ENCODE measurements at places on chromosomes 5 and 9.

DNA sequence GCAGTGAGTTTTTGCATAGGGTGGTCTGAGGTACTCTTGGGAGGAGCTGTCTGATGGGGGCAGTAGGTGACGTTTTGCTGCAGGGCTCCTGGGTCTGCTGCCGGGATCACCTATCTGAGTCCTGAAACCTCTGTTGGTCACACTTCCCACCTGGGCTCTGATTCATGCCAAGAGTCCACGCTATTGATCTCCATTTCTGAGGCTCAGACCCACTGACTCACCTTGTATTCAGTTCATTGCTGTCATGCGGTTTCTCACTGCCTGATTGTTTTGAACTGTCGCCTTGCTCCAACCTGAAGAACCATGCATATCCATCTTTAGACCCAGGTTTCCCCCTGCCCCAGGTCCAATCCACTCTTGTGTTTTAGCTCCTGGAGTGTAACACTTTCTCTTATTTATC, 101.3 kb downstream of the NPR3 start:
- DNase-seq = no peak

DNA sequence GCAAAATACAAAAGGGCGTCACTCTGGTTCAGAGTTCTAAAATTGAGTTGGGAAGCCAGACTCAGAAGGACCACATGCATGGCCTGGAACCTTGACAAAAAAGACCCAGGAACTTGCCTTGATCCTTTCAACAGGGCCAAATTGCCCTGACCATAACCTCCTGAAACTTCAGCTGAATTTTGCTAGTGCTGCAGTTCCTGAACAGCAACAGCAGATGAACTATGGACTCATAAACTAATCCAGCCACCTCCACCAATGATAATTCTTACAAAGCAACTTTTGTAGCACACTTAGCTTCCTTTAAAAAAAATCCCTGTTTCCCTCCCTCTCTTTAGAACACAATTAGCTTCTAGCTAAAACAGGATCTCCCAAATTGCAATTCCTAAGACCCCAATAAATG, 155.9 kb downstream of the MAT2B start:
- DNase-seq = no peak

DNA sequence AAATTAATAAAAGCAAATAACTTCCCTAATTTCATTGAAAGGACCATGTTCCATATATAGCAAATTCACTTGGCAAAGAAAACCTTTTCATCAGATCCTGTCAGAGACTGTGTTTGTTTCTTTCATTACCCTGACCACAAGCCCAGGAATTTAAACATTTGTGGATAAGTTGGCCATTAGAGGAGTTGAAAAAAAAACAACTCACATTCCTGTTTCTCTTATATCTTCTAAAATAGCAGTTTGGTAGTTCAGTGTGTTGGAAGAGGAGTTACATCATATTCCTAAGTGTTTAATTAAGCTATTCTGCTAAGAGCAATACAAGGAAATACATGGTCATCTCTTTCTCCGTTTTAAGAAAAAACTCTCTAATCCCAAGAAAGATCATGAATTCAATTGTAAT, 505.6 kb downstream of the TLE1 start:
- DNase-seq = no peak

DNA sequence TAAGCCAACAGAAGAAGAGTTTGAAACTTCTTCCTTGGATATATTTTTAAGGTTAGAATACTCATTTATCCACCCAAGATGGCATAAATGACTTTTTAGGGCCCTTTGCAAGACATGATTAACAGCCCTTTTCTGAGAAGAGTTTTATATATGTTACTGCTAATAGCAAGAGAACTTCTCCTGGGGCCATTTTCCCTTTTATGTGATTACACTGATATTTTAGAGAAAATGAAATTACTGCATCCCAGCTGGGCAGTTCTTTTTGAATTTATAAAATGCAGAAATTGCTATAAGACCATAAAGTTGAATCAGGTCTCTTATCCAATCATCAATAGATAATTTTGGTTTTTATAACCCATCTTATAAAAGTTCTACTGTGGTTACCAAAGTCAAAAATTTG, 161.3 kb upstream of the RFX3 start:
- DNase-seq = no peak

GRCh38 chr9:132862533-132862932, 15.6 kb downstream of the AK8 start:
- no peak for DNase-seq

DNA sequence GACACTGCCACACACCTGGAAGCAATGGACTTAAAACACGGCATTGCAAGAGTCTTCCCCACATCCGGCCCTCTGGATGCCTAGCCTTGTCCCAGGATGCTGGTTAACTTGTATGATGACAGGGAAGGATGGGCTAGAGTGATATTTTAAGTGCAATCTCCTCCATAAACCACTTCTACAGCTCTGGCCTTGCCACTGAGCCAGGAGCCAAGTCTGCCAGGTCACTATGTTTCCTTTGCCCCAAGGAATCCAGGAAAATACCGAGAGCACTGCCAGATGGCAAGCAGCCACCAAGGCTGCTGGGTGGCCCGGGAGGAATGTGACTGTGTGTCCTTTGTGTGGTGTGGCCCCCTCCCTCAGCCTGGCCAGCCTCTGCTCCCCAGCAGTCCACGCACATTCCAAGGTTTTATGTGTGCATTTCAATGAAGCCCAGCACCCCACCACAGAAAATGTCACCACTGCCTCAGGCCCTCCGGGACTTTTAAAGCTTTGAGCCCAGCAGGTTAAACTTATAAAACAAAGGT, 106.0 kb downstream of the FRMD3 start:
- DNase-seq = peak; percentile 13

DNA sequence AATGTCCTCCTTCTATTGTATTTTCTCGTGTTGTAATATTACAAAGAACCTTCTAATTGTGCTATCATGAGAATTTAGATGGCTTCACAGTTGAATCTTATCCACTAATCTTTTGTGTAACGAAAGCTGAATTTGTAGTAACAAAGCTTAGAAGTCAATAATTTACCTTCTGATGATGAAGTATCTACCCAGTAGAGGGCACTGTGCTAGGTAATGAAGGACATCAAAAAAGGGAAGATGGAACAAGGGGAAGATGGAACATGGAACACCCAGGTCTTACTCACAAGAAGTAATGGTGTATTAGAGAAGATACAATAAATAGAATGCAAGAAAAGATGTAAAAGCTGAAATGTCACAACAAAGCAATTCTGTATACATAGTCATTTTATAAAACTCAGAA, 131.0 kb upstream of the CCNG1 start:
- DNase-seq = peak; percentile 37

- DNase-seq = no peak
These were observed 53.2 kb downstream of the C5orf22 start for GRCh38 chr5:31585166-31585894.
